Suppressor macrophage (primary cell): ENCODE measurements at places on chromosomes 16 and 17.

DNA sequence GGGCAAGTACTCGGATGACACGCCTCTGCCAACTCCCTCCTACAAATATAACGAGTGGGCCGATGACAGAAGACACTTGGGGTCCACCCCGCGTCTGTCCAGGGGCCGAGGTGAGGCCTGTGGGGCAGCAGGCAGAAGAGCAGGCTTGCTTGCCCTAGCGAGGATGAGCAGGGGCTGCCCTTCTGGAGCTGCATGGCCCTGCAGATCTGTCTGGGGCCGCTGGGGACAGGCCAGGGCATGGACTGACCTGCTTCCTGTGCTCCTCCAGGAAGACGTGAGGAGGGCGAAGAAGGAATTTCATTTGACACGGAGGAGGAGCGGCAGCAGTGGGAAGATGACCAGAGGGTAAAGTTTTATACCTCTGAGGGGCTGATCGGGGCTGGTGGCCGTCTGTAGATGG, 5.3 kb downstream of the DHX38 start:
- DNase-seq: no peak

DNA sequence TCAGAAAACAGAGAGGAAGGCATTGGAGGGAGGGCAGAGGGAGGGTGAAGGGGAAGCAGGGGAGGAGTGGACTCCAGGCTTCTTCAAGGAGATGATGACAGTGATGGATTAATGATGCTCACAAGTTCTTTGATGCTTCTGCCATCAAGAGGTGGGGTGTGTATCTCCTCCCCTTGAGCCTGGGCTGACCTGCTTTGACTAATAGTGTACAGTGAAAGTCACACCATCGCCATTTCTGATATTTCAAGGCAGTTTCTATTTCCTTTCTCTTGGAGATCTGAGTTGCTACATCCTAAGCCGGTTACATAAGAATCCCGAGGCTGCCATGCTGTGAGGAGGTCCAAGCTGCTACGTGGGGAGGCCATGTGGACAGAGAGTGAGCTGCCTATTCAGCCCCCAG, 312.5 kb downstream of the MAF start:
- DNase-seq: peak; percentile 26

DNA sequence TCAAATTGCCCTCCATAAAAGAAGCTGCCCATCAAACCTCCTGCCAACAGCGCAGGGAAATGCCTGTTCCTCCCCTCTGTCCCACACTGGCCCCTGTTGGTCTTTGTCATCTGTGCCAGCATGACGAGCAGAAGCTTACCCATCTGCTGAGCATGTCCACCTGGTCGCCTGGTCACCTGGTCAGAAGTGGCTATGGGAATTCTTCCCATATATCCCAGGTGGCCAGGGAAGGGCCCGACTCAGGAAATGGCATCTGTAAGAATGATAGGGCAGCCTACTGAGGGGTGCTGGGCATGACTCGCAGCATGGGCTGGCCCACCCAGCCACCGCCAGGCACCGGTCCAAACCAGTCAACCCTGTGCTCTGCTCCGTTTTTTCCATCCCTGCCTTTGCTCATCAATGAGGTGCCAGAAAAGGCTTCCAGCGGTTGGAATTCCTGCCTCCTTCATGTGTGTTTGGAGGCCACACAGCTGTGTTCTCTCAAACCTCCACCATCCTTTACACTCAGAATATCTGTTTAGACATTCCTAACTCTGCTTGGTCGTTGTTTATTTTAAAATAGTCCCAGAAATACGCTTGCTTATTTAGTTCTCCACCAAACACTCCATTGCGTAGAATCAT, 145.2 kb downstream of the CLEC16A start:
- DNase-seq: no peak

GRCh38 chr17:6105649-6106007, 35.4 kb downstream of the WSCD1 start:
- no peak for DNase-seq

DNA sequence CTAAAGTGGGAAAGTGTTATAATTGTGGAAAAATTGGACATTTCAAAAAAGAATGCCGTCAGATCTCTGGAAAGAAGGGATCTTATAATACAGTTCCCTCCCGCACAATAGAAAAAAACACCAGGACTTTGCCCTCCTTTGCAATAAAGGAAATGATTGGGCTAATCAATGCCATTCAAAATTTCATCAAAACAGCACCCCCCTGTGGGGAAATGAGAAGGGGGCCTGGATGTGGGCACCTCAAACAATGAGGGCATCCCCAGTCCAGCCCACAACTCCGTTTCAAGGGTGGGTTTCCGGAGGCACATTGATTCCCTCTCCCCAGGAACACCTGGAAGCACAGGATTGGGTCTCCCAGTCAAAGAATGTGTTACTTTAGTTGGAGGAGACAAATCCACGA, 26.1 kb downstream of the CD300LG start:
- DNase-seq: no peak

- no peak for DNase-seq
These were observed 22.1 kb upstream of the FASN start for GRCh38 chr17:82120148-82120547.

DNA sequence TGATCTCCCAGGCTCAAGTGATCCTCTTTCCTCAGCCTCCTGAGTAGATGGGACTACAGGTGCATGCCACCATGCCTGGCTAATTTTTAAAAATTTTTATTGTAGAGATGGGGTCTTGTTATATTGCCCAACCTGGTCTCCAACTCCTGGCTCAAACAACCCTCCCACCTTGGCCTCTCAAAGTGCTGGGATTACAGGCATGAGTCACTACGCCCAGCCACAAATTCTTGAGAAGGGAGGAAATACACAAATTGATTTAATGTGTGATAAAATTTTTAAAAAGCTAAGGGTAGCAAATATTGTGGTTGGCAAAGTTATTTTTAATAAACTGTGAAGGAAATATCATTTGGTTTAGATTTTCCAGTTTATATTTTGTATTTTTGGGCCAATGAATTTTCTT, 9.6 kb downstream of the ITGAD start:
- no peak for DNase-seq

DNA sequence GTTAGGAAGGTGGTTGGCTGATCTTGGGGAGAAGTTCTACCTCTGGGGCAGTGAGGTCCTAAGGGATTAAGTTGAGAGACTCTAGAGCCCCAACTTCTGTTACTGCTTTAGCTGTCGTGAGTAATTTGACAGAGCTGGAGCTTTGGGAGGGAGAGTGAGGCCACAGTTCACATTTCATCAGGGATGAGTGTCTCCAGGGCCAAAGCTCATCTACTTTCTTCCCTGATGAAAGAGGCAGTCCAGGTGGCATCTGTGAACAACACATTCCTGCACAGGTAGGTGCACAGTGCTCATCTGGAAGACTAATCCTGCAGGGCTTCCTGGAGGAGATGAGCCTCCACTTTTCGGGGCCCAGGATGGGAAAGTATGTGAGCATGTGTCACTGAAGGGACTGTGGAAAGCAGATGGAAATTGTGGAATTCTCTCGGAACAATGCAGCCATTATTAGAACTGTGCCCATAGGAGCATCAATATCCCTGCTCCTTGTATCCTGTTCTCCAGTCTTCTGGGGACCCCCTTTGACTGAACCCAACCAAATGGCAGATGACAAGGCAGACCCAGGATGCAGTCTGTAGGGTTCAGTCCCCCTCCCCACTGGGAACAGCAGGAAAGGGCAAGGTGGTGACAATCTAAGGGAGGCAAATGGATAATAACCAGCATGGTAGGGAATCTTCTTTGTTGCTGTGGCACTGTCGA, 9.0 kb downstream of the DYNLL2 start:
- no peak for DNase-seq

DNA sequence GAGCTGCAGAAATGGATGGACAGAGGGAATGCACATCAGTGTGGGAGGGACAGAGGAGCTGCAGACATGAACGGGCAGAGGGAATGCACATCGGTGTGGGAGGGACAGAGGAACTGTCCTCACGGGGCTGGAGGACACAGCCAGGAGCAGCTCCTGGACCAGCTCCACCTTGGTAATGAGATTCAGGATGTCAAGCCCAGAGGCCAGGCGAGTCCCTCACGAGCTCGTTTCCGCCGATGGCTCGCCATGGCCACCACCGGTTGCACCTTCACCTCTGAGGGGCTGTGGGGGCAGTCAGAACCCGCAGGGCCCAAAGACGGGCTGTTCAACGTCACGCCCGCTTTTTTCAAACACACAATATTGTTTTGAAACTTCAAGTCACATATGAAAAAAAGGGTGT, 56.2 kb downstream of the RPH3AL start:
- no peak for DNase-seq

- DNase-seq: no peak
These were observed 19.1 kb upstream of the RASD1 start for GRCh38 chr17:17514993-17515933.

DNA sequence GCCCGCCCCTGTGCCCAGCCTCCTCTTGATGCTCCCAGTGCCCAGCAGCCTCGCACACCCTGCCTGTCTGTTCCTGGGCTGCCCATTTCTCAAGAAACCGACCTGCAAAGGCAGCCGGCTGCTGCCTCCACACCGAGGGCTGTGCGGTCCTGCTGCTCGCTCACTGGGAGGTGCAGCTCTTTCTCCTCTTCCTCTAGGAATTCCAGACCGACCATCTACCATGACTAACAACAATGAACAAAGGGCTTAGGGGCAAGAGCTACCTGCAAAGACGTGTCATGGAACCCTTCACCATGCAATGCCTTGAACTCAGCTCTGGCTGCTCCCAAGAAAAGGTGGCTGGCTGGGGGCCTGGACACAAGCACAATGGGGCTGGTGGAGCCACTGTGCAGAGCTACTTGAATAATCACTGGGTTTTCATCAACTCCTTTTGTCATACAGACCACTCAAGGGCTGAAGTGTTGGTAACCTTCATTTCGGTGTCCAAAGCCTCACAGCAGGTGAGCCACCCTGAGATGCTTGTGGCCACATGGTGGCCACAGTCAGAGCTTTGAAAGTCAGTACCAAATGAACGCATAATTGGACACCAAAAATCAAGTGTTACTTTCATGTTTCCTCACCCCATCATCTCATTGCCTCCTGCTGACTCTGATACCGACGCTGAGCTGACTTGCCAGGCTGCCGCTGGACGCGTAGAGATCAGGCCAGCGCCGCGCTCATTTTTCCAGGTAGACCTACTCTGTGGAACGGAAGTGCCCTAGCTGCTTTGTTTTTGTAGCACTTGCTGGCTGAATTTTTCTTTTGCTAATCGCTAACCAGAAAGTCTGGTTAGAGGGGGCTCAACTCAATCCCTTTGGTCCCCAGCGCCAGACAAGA, 19.8 kb downstream of the CYB561 start:
- no peak for DNase-seq

- DNase-seq: no peak
These were observed 30.9 kb upstream of the FOXF1 start for GRCh38 chr16:86479419-86479818.

DNA sequence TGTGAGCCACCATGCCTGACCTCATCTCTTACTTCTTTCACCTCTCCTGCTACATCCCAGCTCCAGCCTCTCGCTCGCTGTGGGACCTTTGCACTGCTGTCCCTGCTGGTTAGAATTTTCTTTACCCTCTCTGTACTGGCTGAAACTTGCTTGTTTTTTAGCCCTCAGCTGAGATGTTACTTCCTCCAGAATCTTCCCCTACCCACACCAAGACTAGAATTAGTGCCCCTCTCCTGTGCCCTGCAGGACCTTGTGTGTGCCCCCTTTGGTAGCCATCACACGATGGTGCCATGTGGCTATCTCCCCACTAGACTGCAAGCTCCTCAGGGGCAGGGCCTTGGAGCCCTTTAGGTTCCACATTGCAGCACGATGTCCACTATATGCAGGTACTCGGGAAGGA, 84.1 kb downstream of the AIPL1 start:
- no peak for DNase-seq

GRCh38 chr17:10031606-10032005, 126.5 kb upstream of the RCVRN start:
- no peak for DNase-seq

- no peak for DNase-seq
These were observed 207.6 kb downstream of the CEP112 start for GRCh38 chr17:65984299-65984698.
